Hematopoietic multipotent progenitor cell treated with erythropoietin and hydrocortisone succinate and interleukin-3 and kit ligand, for 6 days (in vitro differentiated cells): ENCODE measurements at places on chromosomes 7 and 10.
A peak's percentile ranks its signal among the peaks of the same experiment; 100 is the strongest.

- peak; percentile 66 for DNase-seq
These were observed 775 bp downstream of the STARD3NL start for GRCh38 chr7:38178695-38179344.

GRCh38 chr10:62769574-62770242 is 34.8 kb upstream of the ADO start:
- peak; percentile 46 for DNase-seq

DNA sequence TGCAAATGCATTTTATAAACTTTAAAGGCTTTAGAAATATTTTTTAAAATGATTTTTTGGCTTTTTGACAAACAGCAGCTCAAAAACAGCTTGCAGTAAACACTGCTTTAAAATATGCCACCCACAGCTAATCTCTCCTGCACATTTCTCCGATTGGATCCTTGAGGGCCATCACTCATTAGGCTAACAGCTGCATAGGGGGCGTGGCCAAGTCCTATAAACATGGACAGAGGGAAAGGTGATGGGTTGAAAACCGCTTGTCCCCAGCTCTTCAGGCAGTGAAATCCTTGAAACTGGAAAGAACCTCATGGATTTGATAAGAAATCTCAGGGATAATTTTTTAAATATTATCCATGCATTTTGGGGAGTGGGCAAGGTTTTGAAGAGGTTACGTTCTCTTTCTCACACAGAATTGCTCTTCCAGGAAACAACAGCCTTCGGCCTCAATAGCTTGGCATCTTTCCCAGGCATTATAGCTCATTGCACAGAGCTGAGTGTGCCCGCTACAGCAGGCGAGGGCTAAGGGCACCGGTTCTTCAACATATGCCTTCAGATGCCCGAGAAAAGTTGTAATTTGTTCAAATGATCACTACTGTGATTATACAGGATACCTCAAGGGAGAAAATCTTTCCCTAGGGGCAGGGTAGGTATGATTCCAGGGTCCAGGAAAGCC is 1.7 kb downstream of the PLEKHS1 start:
- peak; percentile 43 for DNase-seq

DNA sequence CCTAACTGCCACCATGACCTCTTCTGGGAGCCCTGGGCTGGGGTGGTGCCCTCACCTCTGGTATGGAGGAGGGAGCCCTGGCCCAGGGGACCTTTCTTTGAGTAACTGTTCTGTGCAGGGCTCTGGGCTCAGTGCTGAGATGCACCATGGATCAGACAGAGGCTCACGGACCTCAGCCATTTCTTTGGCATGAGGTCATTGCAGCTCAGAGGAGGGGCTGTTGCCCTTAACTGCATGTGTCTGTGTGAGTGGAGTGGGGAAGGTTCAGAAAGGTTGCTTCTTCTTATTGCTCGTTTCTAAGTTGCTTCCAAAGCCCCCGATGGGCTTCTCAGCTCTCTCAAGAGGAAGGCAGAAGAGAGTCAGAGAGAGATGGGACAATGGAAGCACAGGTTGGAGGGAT is 233.9 kb downstream of the RPS24 start:
- no peak for DNase-seq

- DNase-seq: no peak
These were observed 280.5 kb downstream of the SFMBT2 start for GRCh38 chr10:7130191-7130911.

DNA sequence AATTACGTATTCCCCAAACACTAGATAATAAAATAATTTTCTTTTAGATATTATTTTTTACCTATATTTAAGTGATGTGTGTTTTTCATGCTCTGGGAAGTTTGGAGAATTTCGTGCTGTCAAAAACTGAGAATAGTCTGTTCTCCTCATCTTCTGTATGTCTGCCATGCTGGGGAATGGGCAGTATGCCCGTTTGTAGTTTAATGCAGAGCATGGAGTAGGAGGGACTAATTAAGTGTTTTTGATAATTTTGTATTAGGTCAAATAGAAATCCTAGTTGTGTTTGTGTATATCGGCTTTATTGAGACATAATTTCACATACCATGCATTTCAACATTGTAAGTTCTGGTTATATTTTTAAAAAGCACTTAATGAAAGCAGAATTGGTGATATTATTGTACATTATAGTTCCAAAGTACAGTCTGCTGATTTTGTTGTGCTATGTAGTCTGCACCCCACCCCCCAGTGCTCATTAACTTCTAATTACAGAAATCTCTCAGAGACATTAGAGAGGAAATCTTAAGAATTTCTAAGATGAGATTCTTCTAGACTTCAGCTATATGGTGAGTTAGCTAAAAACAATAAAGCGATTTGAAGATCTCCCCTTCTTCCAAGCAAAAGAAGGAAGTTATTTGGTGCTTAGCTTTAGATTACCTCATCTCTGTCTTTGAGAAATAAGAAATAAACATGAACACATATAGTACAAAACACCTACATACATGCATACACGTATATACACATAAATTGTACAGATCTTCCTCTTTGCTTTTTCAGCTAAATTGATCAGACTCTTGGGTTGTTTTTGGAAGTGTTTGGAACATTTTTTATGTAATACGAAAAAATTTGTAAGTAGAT is 22.2 kb downstream of the ZRANB1 start:
- no peak for DNase-seq

DNA sequence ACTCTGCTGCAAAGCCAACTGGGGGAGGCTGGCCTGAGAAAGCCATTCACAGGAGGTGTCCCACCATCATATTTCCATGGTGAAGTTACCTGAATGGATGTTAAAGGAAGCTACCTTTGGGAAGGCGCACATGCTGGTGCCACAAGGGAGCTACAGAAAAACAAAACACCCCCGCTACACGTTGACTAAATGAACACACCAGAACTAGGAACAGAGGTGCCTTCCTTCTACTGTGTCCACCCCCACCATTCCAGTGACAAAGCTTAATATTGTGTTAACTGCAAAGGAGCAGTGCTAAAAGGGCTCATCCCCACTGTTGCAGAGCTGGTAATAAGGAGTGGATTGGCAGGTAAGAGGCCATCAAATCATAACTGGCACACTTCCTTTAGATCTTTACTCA is 420.0 kb upstream of the PODXL start:
- no peak for DNase-seq
